Activated CD4-positive, alpha-beta T cell treated with anti-CD3 and anti-CD28 coated beads for 36 hours (primary cell): ENCODE measurements at places on chromosomes 12 and 14. TPM values are rescaled to one million over a fixed set of nuclear protein-coding genes. Genes with fewer than 3 reads are reported as not detected.
A peak's percentile ranks its signal among the peaks of the same experiment; 100 is the strongest.

DNA sequence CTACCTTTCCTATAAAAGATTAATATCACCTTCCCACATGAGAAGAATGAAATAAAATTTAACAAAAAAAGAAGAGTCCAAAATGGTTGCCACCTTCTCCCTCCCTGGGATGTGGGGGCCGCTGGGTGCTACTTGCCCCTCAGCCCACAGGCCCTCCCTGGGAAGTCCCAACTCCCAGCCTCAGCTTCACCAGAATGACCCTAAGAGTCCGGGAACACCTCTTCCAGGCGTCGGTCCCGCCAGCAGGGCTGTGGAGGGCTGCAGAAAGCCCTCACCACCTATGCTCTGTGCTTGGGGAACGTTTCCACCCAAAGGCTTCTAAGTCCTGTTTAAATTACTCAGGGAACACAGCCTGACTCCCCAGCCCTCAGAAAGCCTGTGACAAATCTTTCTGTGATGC, 71.9 kb downstream of the MOK start:
- H3K4me3 ChIP-seq = no peak overlapping the region
- H3K27ac ChIP-seq = no peak overlapping the region
- no peaks in the 10 kb centered on the region for H3K36me3 ChIP-seq
- no peaks in the 10 kb centered on the region for H3K27me3 ChIP-seq
- H3K4me1 ChIP-seq = no peaks in the 10 kb centered on the region
- DNase-seq = no peak

DNA sequence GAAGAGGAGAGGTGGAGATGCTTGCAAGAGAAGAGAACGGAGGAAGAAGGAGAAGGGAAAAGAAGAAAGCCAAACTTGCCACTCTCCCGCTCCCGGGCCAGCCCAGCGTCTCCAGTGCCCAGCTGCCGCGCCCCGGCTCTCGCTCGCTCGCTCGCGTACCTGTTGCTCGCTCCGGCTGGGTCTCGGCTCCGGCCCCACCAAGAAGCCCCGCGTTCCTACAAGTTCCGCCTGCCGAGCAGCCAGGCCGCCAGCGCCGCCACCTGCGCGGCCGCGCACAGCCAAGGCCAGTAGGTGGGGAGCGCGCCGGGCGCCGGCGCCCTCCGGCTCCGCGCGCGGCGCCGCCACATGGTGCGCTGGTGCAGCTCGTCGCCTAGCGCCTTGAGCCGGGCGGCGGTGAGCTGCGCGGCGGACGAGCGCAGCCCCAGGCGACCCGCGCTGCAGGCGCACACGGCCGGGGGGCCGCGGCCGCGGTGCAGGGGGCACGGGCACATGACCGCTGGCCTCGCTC, 370 bp downstream of the HRK start:
- peak; percentile 66 for DNase-seq
- no peak overlapping the region for H3K27ac ChIP-seq
- H3K27me3 ChIP-seq = peaks cover 57% of the 10 kb centered on the region

CPNE6 gene
- not detected for total RNA-seq

DNA sequence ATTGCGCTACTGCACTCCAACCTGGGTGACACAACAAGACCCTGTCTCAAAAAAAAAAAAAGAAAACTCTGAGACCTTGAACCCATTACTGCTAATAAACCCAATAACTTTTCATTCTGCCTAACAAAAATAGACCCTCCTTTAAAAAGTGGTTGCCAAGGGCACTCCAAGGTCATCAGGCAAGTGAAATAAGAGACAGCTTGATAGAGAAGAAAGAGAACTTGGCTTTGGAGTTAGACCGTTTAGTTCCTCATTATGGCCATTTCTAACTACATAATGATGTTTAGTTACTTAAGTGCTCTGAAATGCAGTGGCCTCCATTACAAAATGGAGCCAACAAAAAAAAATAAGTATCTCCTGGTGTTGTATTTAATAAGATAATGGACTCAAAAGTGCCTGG, 55.9 kb downstream of the PHLDA1 start:
- peaks cover 66% of the 10 kb centered on the region for H3K4me1 ChIP-seq
- H3K27me3 ChIP-seq = no peaks in the 10 kb centered on the region
- H3K36me3 ChIP-seq = peaks cover 8% of the 10 kb centered on the region
- H3K27ac ChIP-seq = peak overlapping the region; percentile 40
- H3K4me3 ChIP-seq = no peak overlapping the region
- DNase-seq = no peak

P2RX2 gene
- not detected for total RNA-seq

DNA sequence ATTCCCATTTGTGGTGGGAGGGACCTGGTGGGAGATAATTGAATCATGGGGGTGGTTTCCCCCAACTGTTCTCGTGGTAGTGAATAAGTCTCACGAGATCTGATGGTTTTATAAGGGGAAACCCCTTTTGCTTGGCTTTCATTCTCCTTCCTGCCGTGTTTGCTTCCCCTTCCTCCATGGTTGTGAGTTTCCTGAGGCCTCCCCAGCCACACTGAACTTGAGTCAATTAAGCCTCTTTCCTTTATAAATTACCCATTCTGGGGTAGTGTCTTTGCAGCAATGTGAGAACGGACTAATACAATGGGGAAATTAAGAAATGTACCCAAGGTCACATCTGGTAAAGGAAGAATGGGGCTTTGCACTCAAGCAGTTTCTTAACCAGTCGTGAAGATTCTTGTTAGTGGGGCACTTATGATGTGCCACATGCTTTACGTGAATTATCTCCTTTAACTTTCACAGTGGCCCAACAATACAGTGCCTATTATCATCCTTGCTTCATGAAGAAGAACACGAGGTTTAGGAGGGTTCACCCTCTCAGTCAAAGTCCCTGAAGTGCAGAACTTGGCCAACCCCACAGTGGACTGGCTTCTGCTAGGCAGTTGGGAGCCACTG, 234.3 kb downstream of the EFCAB11 start:
- H3K36me3 ChIP-seq = peaks cover 13% of the 10 kb centered on the region
- H3K4me3 ChIP-seq = peak overlapping the region; percentile 37
- H3K27me3 ChIP-seq = no peaks in the 10 kb centered on the region
- H3K27ac ChIP-seq = peak overlapping the region; percentile 96

GRCh38 chr12:12612358-12612757, 682 bp downstream of the CREBL2 start:
- peaks cover 17% of the 10 kb centered on the region for H3K36me3 ChIP-seq
- H3K4me1 ChIP-seq = peaks cover 66% of the 10 kb centered on the region
- H3K4me3 ChIP-seq = peak overlapping the region; percentile 93
- no peaks in the 10 kb centered on the region for H3K27me3 ChIP-seq
- H3K27ac ChIP-seq = peak overlapping the region; percentile 98

- no peaks in the 10 kb centered on the region for H3K27me3 ChIP-seq
- no peak overlapping the region for H3K4me3 ChIP-seq
- no peak overlapping the region for H3K27ac ChIP-seq
- no peak for DNase-seq
- peaks cover 49% of the 10 kb centered on the region for H3K36me3 ChIP-seq
- peaks cover 10% of the 10 kb centered on the region for H3K4me1 ChIP-seq
Observed at GRCh38 chr14:89175881-89176799, 240.9 kb downstream of the FOXN3 start.

IL31 gene
- 4.0 TPM for total RNA-seq

- no peaks in the 10 kb centered on the region for H3K36me3 ChIP-seq
- no peaks in the 10 kb centered on the region for H3K4me1 ChIP-seq
Observed at GRCh38 chr12:67911789-67912188, 77.5 kb upstream of the IFNG-AS1 start.

DNA sequence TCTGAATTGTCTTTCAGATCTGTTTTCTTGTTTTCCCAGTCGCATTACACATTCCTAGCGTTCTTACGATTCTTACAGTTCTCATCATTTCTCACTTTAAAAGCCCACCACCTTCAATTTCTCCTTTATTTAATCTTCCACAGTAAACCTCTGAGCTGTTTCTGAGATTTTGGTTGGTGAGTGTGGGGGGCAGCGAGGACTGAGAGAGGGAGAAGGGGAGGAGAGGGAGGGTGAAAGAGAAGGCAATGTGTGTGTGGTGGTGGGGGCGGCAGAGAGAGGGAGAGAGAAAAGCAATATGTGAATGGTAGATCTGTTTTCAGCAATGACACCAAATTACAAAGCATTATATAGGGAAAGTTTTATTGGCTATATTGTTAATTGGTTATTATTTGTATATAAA, 282.6 kb downstream of the SOX5 start:
- H3K27me3 ChIP-seq = no peaks in the 10 kb centered on the region
- no peaks in the 10 kb centered on the region for H3K4me1 ChIP-seq
- no peaks in the 10 kb centered on the region for H3K36me3 ChIP-seq
- no peak for DNase-seq
- no peak overlapping the region for H3K27ac ChIP-seq
- no peak overlapping the region for H3K4me3 ChIP-seq

- no peak overlapping the region for H3K4me3 ChIP-seq
- peak; percentile 74 for DNase-seq
- H3K36me3 ChIP-seq = peaks cover 4% of the 10 kb centered on the region
- H3K4me1 ChIP-seq = peaks cover 2% of the 10 kb centered on the region
- peaks cover 4% of the 10 kb centered on the region for H3K27me3 ChIP-seq
- H3K27ac ChIP-seq = no peak overlapping the region
Observed at GRCh38 chr12:117854339-117855012, 114.3 kb downstream of the KSR2 start.

DNA sequence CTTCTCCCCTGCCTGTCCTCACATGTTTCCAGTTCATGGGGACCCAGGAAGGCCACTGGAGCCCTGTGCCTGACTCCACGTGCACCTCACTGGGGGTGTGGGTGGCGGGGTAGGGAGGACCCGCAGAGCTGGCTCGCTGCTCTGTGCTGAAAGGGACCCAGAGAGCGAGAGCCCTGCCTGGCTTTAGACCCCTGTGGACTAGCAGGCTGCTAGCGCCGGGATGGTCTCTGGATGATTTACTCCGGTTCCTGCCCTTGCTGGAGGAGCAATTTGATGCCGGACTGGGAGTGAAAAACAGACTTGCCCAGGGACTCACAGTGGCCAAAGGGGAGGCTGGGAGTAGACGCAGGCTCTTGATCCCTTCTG, 49.0 kb downstream of the NTF3 start:
- H3K27ac ChIP-seq = no peak overlapping the region
- no peaks in the 10 kb centered on the region for H3K36me3 ChIP-seq
- H3K4me3 ChIP-seq = no peak overlapping the region
- H3K27me3 ChIP-seq = peaks cover 7% of the 10 kb centered on the region
- H3K4me1 ChIP-seq = no peaks in the 10 kb centered on the region

DNA sequence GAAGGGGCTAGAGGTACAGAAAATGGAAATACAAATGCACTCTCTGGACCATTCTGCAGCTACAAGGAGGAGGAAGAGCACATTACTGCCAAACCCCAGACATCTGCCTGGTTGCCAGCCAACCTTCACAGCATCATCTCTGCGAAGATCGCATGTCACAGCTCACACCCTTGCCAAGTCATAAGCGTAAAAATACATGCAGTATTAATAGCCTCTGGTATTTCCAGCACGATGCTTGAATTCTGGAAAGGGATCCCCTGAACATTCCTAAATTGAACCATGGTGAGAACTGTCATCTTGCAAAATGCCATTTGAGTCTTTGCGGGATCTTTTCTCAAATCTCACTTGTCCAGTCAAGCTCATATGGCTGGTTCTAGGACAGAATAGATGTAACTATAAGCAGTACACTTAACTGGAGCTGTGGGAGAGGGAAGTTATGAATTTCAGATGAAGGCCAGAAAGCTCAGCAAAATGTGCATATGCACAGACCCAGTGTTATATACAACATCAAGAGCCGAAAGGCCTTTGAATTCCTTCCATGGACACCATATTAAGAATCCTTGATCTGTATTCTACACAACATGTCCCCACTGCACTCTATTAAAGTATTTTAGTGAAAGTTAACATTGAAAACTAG, 211.6 kb downstream of the DUSP6 start:
- H3K4me1 ChIP-seq = peaks cover 29% of the 10 kb centered on the region
- H3K36me3 ChIP-seq = no peaks in the 10 kb centered on the region
- peaks cover 2% of the 10 kb centered on the region for H3K27me3 ChIP-seq
- H3K27ac ChIP-seq = no peak overlapping the region
- H3K4me3 ChIP-seq = no peak overlapping the region
- no peak for DNase-seq

- no peaks in the 10 kb centered on the region for H3K27me3 ChIP-seq
- no peaks in the 10 kb centered on the region for H3K36me3 ChIP-seq
- no peak overlapping the region for H3K27ac ChIP-seq
- no peak overlapping the region for H3K4me3 ChIP-seq
- peaks cover 28% of the 10 kb centered on the region for H3K4me1 ChIP-seq
- no peak for DNase-seq
Observed at GRCh38 chr12:92439420-92439805, 263.4 kb upstream of the PLEKHG7 start.

DNA sequence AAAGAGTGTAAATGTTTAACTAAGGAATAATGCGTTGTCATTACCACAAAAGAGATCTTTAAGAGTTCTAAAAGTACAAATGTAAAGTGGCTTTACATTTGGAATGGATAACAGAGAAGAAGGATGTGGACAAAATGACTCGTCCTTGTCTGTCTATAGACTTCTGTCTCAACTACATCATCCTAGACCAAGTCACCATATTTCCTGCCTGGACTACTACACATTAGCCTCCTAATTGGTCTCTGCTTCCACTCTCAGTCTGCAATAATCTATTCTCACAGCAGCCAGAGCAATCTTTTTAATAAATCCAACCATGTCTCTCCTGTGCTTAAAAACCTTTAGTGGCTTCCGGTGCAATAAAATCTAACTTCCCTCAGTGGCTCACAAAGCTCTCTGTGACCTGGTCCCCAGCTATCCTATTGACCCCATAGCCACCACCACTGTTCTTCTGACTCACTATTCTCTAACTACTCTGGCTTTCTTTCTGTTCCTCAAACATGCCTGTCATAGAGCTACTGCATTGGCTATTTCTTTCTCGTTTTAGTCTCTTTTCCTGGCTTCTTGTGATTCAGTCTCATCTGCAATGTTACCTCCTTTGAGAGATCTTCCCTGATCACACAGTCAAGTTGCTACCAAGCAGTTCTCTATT, 91.1 kb downstream of the MYF5 start:
- no peaks in the 10 kb centered on the region for H3K36me3 ChIP-seq
- H3K4me3 ChIP-seq = no peak overlapping the region
- DNase-seq = no peak
- H3K27me3 ChIP-seq = no peaks in the 10 kb centered on the region

AGAP2 gene
- total RNA-seq = 46.9 TPM

DNA sequence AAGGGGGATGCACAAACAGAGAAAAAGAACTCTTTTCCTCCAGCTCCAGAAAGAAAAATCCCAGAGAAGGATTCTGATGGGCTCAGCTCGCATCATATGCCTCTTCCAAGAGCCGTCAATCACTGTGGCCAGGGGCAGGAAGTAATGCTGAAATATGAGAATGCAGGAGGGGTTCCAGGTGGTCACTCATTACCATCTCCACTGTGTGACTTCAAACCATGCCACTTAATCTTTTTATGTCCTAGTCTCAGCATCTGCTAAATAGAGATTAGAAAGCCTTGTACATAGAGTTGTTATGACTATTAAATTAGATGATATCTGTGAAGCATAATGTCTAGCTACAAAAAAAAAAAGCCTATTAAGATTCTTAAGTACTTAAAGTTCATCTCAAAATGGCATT, 65.6 kb upstream of the FICD start:
- no peaks in the 10 kb centered on the region for H3K36me3 ChIP-seq
- no peak for DNase-seq
- H3K4me3 ChIP-seq = no peak overlapping the region
- H3K27ac ChIP-seq = no peak overlapping the region
- H3K27me3 ChIP-seq = peaks cover 24% of the 10 kb centered on the region

ZFHX2 gene
- total RNA-seq = 1.0 TPM

KLRB1 gene
- total RNA-seq = 0.87 TPM
